ENCODE measurements at places on chromosomes 2 and 18.
A peak's percentile ranks its signal among the peaks of the same experiment; 100 is the strongest.

DNA sequence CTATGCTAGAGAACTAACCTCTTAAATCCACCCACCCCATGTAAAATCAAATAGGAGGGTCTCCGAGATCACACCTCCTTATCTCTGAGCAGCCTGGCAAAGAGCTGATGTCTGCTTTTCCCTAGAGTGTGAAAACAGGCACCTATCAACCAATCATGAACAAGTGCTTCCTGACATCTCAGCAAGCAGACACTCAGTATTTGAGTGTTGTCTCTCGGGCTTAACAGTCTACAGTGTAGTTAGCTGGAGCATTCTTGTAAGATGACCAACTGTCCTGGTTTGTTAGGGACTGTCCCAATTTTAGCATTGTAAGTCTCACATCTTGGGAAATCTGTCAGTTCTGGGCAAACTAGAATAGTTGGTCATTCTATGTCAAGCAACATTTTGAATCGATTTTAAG is 26.4 kb downstream of the MARCHF4 start:
- no peak overlapping the region for H3K4me3 ChIP-seq
- H3K4me1 ChIP-seq = no peaks in the 10 kb centered on the region
- H3K27ac ChIP-seq = no peak overlapping the region
- no peaks in the 10 kb centered on the region for H3K36me3 ChIP-seq
- no peak for DNase-seq
- H3K27me3 ChIP-seq = no peaks in the 10 kb centered on the region

DNA sequence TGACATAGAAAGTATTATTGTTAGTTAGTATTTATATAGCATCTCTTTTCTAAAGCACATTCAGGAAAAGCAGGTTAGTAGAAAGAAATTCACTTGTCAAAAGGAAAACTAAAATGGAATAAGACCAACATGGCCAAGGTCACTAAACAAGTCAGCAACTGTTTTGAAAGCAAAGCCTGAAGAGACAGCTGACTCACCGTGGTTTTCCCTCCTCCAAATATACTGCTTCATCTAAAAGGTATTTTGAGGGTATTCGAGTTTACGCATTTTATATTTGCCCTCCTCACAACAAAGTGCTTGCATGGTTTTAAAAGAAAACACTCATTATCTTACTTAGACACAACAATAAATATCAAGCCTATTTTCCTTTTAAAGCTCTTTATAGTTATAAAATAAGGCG is 24.0 kb downstream of the ZNF385B start:
- H3K4me3 ChIP-seq = no peak overlapping the region
- H3K4me1 ChIP-seq = no peaks in the 10 kb centered on the region
- H3K36me3 ChIP-seq = no peaks in the 10 kb centered on the region
- no peak overlapping the region for H3K27ac ChIP-seq
- no peaks in the 10 kb centered on the region for H3K27me3 ChIP-seq

- no peaks in the 10 kb centered on the region for H3K36me3 ChIP-seq
- no peaks in the 10 kb centered on the region for H3K27me3 ChIP-seq
- no peaks in the 10 kb centered on the region for H3K4me1 ChIP-seq
- DNase-seq = no peak
Observed at GRCh38 chr2:190376591-190377245, 31.4 kb upstream of the MFSD6 start.

DNA sequence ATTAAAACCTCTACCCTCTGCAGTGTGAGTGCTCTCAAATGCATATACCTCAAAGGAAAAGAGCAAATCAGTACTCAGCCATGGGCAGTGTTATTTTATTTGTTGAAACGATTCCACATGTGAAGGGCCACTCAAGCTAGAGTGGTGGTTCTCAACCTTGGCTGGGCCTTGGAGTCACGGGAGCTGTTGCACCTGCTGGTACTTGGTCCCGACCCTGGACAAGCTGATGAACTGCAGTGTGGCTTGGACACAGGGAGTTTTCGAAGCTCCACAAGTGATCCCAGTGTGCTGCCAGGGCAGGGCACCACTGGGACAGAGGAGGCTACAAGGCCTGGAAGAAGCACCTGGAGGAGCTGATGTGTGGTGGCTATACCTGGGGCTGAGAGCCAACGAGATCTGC is 19.7 kb downstream of the GNLY start:
- H3K27me3 ChIP-seq = no peaks in the 10 kb centered on the region
- H3K4me1 ChIP-seq = peaks cover 47% of the 10 kb centered on the region
- H3K27ac ChIP-seq = peak overlapping the region; percentile 84
- DNase-seq = no peak
- H3K4me3 ChIP-seq = no peak overlapping the region

DNA sequence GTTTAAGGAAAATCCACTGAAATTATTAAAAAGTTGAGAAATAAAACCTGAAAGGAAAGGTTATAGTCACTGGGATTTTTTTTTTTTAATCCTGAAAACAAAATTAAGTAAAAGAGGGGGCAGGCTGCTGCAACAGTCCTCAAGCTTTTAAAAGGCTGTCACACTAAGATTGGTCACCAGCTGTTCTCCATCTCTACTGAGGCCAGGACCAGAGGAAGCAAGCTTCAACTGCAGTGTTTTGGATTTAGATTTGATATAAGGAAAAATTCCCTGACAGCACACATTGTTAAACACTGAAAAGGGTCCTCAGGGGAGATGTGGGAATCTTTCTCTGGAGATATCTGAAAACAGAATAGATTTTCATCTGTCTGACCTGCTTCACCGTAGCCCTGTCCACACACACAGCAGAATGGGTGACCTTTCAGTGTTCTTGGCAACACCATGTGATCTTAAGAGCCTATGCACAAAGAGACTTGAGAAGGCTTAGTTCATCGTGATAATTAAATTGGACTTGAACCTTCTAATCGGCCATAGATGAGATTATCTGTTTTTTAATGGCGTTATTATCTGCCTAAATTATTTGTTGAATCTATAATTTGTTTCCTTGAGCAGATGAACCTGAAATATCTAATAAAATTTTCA is 132.0 kb upstream of the BOD1L2 start:
- no peak overlapping the region for H3K4me3 ChIP-seq
- no peak for DNase-seq
- no peaks in the 10 kb centered on the region for H3K27me3 ChIP-seq
- H3K27ac ChIP-seq = no peak overlapping the region
- no peaks in the 10 kb centered on the region for H3K36me3 ChIP-seq
